ENCODE measurements at places on chromosomes 1 and 21.

- DNase-seq: no peak
Observed at GRCh38 chr1:5264476-5264875, 610.1 kb downstream of the AJAP1 start.

DNA sequence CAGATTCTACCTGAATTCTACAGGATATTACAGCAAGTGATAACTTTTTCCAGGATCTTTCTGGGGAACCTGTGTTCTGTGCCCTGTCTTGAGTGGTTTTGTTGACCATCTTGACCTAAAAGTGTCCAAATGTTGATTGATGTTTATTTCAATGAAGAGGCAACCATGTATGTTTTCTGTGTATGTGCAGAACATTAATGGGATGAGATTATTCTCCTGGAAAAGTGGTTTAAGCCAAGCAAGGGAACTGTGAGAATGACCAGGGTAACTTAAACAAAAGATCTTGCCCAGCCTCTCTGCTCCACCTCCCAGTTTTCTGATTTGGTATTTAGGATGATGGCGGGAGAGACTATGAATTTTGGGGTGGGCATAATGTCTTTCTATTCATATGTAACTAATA is 1.0 kb upstream of the SAMD13 start:
- no peak for DNase-seq

DNA sequence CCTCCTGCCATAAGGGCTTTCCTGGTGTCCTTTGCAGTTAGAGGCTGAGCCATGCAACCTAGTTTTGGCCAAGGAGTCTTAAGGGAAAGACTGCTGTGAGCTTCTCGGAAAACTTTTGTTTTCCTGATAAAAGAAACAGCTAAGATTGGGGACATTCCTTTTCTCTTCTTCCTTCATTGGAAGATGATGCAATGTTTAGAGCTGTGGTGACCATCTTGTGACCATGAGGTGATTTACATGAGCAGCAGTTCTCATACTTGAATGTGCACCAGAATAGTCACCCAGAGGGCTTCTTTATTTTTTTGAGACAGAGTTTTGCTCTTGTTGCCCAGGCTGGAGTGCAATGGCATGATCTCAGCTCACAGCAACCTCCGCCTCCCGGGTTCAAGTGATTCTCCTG is 20.4 kb upstream of the SMAP2 start:
- no peak for DNase-seq

DNA sequence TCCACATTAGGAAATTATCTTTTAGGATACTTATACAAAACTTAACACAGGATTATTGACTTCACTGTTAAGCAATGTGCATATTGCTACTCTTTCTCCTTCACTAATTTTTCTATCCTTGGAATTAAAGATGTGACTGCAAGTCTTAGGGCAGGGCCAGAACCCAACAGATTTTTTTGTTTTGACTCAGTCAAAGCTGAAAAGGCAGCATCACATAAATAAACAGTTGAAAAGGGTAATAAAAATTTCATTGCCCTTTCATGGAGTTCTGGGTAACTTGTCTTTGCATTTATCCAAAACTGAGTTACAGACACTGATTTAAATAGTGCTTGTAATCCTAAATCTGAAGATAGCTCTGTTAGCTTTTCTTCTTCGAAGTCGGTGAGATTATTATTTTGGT is 1.9 kb upstream of the TMEM35B start:
- peak; percentile 13 for DNase-seq

DNA sequence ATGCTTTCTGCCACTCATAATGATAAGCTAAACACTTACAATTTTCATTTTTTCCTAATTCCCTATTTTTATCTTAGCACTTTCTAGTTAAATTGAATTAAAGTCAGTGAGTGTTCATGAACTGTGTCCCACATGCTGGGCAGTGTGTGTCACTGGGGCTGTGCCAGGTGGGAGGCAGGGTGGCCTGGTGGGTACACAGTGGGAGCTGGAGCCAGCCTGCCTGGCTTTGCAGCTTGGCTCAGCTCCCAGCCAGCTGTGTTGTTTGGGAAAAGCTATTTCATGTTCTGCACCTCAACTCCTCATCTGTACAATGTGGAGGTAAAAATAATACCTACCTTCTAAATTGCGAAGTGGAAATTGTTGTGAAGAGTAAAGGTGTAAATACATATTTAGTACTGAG is 238.4 kb downstream of the PLA2G4A start:
- no peak for DNase-seq

- DNase-seq: no peak
Observed at GRCh38 chr1:43354471-43354870, 4.3 kb upstream of the CDC20 start.

- no peak for DNase-seq
Observed at GRCh38 chr1:197917805-197918651, 856 bp downstream of the LHX9 start.

DNA sequence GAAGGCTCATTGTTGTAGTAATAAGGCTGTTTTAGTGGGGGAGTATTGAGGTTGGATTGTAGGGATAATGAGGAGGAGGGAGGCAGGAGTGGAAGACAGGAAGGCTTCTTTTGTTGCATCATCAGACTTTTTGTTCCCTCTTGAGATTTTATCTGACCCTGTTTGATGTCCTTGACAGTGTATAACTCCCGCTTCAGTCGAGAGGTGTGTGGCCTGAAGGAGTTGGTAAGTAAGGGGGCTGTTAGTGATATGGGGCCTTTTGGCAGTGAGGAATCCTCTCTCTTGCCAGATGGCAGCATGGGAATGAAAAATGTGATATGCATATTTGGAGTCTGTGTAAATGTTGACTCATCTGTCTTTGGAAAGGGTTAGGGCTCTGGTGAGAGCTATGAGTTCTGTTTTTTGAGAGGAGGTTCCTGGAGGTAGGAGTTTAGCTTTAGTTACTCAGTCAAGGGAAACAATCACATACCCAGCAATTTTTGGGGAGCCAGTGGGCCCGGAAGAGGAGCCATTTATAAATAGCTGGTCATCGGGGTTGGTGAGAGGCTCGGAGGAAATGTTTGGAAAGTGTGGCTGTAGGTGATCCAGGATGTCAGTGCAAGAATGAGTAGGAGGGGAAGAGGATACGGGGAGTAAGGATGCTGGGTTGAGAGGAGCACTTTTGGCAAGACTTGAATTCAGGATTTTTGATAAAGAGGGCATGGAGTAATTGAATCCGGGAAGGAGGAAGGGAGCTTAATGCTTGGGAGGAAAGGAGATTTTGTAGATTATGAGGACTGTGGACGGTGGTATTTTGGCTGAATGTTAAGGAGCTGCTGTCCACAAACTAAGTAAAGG is 136.7 kb upstream of the ETV3 start:
- peak; percentile 74 for DNase-seq

- no peak for DNase-seq
Observed at GRCh38 chr1:36771660-36772284, 262.5 kb downstream of the GRIK3 start.

- no peak for DNase-seq
Observed at GRCh38 chr1:84959294-84959693, 37.6 kb downstream of the MCOLN2 start.

DNA sequence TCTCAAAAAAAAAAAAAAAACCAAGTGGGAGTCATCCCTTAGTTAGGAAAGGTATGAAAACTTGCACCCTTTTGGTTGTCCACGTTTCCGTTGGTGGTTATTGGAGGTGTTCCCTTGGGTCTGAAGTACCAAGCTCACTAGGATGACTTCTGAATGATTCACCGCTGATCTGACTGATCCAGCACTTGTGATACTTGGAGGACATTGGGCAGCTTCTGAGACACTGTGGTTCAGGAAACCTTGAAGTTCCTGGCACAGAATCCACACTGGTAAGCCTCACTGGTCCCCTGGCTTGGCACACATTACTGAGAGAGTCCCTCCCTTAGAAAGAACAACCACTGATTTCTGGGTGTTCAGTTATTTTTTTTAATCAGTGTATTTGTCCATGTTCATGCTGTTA is 91.9 kb downstream of the RYR2 start:
- DNase-seq: no peak

DNA sequence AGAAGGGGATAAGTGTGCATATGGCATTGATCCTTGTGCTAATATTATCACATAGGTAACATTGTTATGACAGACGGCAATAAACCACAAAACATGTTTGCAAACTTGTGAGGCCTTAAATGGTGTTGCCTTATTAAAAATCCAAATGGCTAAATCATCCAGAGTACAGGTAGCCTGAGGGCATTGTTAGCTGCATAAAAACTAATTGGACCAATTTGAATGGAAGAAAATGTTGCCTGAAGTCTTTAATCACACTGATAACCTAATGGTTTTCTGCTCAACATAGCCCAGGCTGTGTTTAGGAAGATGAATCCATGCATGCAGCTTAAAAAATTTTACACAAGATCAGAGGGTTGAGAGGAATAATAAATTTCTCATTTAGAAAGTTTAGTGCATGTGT is 19.4 kb upstream of the LRRC53 start:
- no peak for DNase-seq

DNA sequence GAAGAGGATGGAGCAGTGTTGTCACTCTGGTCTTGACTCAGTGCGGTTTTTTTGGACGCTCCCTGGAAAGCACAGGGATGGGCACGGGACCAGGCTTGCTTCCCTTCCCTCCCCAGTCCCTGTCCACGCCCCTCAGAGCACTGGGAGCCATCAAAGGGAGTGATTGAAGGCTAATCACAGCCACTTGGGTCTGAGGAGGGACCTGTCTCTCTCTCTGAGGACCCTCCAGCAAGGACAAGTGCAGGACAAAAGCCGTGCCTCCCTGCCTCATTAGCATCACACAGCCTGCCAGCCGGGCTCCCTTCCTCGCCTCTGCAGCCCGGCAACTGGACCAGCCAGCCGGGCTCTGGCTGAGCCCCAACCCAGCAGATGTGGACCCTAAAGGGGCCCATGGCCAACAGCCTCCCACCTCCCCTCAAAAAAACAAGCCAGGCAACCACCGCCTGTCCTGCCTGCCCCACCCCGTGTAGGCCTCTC is 18.6 kb upstream of the PDZK1IP1 start:
- no peak for DNase-seq

GRCh38 chr1:2561898-2562895 is 6.0 kb downstream of the TNFRSF14 start:
- DNase-seq: no peak

DNA sequence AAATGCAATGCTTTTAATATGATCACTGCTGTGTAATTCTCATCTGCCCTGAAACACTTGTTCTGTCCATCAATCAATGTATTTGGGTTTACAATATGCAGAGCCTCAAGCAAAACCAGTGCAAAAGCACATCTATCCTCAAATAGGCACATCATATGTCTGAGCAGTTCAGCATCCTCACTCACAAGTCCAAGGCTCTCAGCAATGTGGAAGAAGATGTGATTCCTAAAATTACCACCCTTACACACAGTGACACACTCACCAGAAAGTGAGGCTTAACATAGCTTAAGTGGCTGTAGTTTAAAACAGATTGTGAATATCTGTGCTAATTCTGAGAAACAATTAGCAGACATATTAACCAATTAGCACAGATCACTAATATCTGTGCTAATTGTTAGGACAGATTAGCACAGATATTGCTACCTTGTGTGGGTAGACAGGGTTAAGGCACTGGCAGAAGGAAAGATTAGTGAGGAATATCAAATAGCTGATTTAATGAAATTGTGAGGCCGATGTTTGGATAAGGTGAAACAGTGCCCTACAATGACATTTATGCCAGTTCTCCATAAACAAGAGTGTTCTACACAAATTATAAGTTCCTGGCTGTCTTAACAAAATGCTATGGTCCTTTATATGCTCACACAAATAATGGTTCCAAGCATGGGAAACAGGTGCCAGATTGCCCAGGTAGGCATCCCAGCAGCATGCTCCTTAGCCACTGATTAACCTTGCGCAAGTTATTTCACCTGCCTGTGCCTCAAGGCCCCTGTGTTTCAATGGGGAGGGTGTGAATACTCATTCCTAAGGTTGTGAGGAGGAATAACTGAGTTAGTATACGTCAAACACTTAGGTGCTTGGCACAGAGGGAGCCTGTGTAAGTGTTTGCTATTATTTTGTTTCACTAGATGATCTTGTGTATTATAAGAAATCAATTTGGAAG is 41.7 kb downstream of the MRPL39 start:
- no peak for DNase-seq

GRCh38 chr1:4130096-4130495 is 230.0 kb upstream of the C1orf174 start:
- no peak for DNase-seq

DNA sequence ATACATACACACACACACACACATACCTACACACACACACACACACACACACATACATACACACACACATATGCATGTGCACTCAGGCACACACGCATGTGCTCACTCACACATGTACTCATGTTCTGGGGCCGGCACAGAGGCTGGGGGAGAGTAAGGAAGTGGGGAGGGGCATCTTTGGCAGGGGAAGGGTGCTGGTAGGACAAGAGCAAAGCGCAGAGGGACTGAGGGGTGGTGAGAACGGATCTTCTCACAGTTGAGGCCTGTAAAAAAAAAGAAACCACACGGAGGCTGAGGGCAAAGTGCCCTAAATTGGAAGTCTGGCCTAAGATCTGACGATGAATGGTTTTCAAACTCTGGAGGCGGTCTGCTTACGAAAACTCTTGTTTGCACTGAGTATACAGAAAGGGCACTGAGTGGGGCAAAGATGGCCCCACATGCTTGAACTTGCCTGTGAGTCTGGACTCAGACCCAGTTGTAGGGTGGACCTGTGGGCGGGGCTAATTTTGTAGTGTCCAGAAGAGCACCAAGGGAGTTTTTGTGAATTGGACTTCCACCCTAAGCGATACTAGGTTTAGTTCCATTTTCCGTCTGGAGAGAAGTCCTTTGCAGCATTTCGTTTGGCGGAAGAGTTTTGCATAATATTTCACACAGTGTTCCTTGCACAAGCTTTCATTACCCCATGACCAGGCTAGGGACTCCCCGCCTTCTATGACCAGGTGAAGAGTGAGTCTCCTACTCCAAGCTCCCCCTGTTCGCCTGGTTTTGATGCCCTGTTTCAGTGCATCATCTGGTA is 79.3 kb upstream of the LYST start:
- no peak for DNase-seq

- no peak for DNase-seq
Observed at GRCh38 chr21:44946254-44947041, 6.6 kb downstream of the SLX9 start.

- DNase-seq: peak; percentile 96
Observed at GRCh38 chr1:100597061-100597741, 59.3 kb downstream of the GPR88 start.

GRCh38 chr1:174218983-174219382 is 59.7 kb downstream of the RABGAP1L start:
- no peak for DNase-seq

- DNase-seq: no peak
Observed at GRCh38 chr1:239025223-239025622, 361.1 kb upstream of the CHRM3 start.

GRCh38 chr1:168755800-168756418 is 26.9 kb upstream of the DPT start:
- DNase-seq: no peak

- DNase-seq: no peak
Observed at GRCh38 chr1:222828939-222829338, 14.1 kb downstream of the DISP1 start.

DNA sequence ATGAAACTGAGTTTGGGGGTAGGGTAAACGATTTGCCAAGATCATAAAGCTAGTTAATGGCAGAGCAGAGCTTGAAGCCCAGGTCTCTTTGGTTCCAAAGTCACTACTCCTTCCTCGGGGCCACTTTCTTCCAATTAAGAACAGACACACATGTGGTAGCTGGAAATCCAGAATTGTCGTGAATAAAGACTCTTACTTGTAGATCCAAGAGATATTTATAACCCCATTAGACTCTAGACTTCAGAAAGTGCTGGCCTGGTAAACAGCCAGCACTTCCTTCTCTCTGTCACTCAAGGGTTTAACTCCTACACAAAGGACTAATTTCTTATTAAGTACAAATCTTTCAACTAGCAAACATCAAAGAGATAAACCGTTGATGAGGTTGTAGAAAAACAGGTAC is 2.7 kb downstream of the FAM163A start:
- DNase-seq: no peak

- no peak for DNase-seq
Observed at GRCh38 chr1:228016653-228017355, 10.0 kb downstream of the WNT3A start.
